Kidney (tissue), 22 donors: ENCODE measurements at places on chromosomes 16 and 17. TPM values are rescaled to one million over a fixed set of nuclear protein-coding genes. Genes with fewer than 3 reads are reported as not detected.
A peak's percentile ranks its signal among the peaks of the same experiment; 100 is the strongest.

The TRPV3 gene
- 1.2 TPM for total RNA-seq

The DPEP2 gene
- 3.1 TPM for total RNA-seq

The ACE gene
- 4.3 TPM for total RNA-seq

The STH gene
- total RNA-seq = not detected

The ANKFN1 gene
- total RNA-seq = 0.19 TPM

The CBFA2T3 gene
- total RNA-seq = 8.0 TPM

The TNFRSF17 gene
- 3.0 TPM for total RNA-seq

The DPEP3 gene
- 0.19 TPM for total RNA-seq

The DHRS7C gene
- not detected for total RNA-seq

The KRTAP2-3 gene
- 0.28 TPM for total RNA-seq

The MARVELD3 gene
- 10.3 TPM for total RNA-seq

The ABCA5 gene
- 25.1 TPM for total RNA-seq

The TERF2IP gene
- total RNA-seq = 58.0 TPM

The RAB26 gene
- 1.5 TPM for total RNA-seq

The RRAD gene
- 90.9 TPM for total RNA-seq

GRCh38 chr16:6190776-6191175 is 1093.2 kb upstream of the EEF2KMT start:
- no peaks in the 10 kb centered on the region for H3K4me1 ChIP-seq
- no peaks in the 10 kb centered on the region for H3K27me3 ChIP-seq
- no peaks in the 10 kb centered on the region for H3K36me3 ChIP-seq
- no peak overlapping the region for H3K27ac ChIP-seq
- DNase-seq = no peak

DNA sequence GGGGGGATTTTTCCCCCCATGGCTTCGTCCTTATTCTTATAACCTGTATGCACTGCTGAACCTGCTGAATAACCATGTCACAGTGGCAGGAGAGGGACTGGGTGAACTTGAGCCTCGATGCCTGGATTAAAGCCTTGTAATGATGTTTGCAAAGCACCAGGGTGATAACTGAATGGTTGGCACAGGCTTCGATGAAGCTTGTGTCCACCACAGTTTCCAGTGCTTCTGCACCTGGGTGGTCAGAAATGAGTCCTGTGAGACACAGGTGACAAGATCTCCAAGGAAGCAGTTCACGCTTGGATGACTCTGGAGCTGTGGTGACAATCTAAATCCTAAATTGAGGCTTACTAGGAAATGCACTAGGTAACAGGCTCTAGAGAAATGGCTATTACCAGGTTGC is 729.3 kb downstream of the MAF start:
- H3K36me3 ChIP-seq = no peaks in the 10 kb centered on the region
- no peak overlapping the region for H3K27ac ChIP-seq
- no peak for DNase-seq
- H3K4me1 ChIP-seq = no peaks in the 10 kb centered on the region

- H3K4me1 ChIP-seq = peaks cover 11% of the 10 kb centered on the region
- H3K36me3 ChIP-seq = no peaks in the 10 kb centered on the region
- H3K27me3 ChIP-seq = peaks cover 3% of the 10 kb centered on the region
- H3K4me3 ChIP-seq = no peak overlapping the region
Measured at GRCh38 chr16:71628810-71629209, 2.8 kb downstream of the MARVELD3 start.

DNA sequence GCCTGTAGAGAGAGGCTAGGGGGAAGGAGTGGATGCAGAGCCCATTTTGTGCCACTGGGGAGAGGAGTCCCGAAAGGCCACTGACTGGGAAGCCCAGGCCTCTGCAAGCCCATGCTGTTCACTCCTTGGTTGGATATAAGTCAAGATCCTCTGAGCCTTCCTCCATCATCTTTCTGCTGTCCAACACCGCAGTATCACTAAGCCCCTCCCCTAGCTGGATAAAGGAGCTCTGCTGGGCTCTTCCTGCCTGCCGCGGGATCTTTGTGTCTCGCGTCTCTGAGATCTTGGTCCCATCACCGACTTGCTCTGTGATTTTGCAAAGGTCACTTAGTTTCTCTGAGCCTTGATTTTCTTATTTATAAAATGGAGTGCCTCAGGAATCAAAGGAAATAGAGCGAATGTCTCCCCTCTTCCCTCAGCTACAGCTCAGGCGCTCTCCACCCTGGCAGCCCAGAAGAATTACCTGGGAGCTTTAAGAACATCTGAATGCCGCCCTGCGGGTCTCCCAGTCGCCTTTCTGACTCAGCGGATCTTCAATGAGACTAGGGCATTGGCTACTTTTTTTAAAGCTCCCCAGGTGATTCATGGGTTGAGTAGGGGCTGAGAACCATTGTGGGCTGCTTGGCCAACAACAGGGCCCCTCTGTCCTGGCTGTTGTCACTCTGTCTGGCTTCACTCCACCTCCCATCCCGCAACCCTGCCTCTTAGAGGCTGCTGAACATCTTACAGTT is 25.2 kb upstream of the TMEM220 start:
- no peaks in the 10 kb centered on the region for H3K4me1 ChIP-seq
- no peak overlapping the region for H3K27ac ChIP-seq
- H3K4me3 ChIP-seq = no peak overlapping the region
- H3K27me3 ChIP-seq = no peaks in the 10 kb centered on the region
- no peaks in the 10 kb centered on the region for H3K36me3 ChIP-seq
- peak; percentile 15 for DNase-seq

DNA sequence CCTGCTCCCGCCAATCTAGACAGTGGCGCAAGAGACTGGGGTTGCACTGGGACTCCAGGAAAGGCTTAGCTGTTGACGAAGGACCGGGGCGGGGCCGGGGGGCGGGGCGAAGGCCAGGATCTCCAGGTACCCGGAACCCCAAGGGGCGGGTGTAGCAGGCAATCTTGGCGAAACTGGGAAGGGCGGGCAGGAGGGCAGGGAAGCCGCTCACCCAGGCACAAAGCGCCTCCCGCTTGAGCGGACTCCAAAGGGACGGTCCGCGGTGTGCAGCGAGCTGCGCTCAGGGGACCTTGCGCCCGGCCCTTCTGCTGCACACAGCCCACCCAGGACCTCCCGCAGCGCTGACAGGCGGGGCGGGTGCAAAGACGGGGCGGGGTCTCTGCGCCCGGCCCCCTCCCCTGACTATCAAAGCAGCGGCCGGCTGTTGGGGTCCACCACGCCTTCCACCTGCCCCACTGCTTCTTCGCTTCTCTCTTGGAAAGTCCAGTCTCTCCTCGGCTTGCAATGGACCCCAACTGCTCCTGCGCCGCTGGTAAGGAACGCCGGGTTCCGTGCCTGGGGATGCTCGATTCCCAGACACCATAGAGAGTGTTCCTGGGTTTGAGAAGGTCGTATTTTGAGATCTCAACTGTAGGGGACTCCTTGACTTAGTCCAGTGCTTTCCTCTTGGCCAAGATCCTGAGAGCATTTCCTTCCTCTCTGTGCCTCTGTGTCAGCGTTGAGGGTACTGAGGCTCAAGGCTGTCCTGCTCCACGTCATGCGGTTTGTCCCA is at the start of gene MT1F:
TSS of gene MT1F (plus strand) at position 405 of the 772 bp plus-strand sequence. CDS start at position 505, 100 bp downstream.
- H3K36me3 ChIP-seq = no peaks in the 10 kb centered on the region
- H3K4me1 ChIP-seq = peaks cover 7% of the 10 kb centered on the region
- peak; percentile 86 for DNase-seq
- peak within 1 kb of the TSS; percentile 40 for H3K27ac ChIP-seq
- H3K4me3 ChIP-seq = peak within 1 kb of the TSS; percentile 97

GRCh38 chr16:56728980-56729734 is 772 bp upstream of the NUP93 start:
- H3K36me3 ChIP-seq = no peaks in the 10 kb centered on the region
- no peak for DNase-seq
- no peaks in the 10 kb centered on the region for H3K27me3 ChIP-seq
- peak overlapping the region; percentile 70 for H3K4me3 ChIP-seq
- peaks cover 3% of the 10 kb centered on the region for H3K4me1 ChIP-seq

GRCh38 chr17:41800601-41801373 is 11.0 kb downstream of the P3H4 start:
- H3K36me3 ChIP-seq = no peaks in the 10 kb centered on the region
- peak overlapping the region; percentile 90 for H3K27ac ChIP-seq
- peak overlapping the region; percentile 46 for H3K4me3 ChIP-seq
- H3K4me1 ChIP-seq = peaks cover 6% of the 10 kb centered on the region

- H3K27ac ChIP-seq = no peak overlapping the region
- peaks cover 8% of the 10 kb centered on the region for H3K4me1 ChIP-seq
- no peaks in the 10 kb centered on the region for H3K36me3 ChIP-seq
- no peaks in the 10 kb centered on the region for H3K27me3 ChIP-seq
- peak; percentile 4 for DNase-seq
- H3K4me3 ChIP-seq = no peak overlapping the region
Measured at GRCh38 chr17:71677439-71677838, 443.4 kb upstream of the SOX9 start.

- no peak overlapping the region for H3K27ac ChIP-seq
- no peak for DNase-seq
- H3K4me3 ChIP-seq = no peak overlapping the region
- H3K27me3 ChIP-seq = no peaks in the 10 kb centered on the region
- no peaks in the 10 kb centered on the region for H3K4me1 ChIP-seq
Measured at GRCh38 chr17:36701429-36702099, 100.2 kb downstream of the MRM1 start.

GRCh38 chr17:65750631-65751115 is 189.2 kb upstream of the AXIN2 start:
- H3K4me1 ChIP-seq = no peaks in the 10 kb centered on the region
- no peak overlapping the region for H3K4me3 ChIP-seq
- no peaks in the 10 kb centered on the region for H3K27me3 ChIP-seq
- no peak overlapping the region for H3K27ac ChIP-seq
- DNase-seq = no peak

DNA sequence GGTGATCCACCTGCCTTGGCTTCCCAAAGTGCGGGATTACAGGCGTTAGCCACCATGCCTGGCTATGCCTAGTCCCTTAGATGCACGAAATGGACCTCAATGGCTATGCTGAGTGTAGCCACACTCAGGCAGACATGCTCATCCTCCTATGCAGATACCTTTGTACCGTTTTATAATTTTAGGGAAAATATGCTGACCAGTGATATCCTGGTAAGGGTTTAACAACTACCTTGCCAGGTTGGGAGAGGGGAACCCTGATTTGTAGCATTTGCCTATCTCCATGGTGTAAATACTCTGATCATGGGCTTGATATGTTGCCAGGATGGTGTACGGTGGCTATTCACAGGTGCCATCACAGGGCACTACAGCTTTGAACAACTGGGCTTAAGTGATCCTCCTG is 6.9 kb upstream of the SNF8 start:
- no peaks in the 10 kb centered on the region for H3K4me1 ChIP-seq
- H3K27ac ChIP-seq = no peak overlapping the region
- H3K4me3 ChIP-seq = no peak overlapping the region
- H3K36me3 ChIP-seq = no peaks in the 10 kb centered on the region
- DNase-seq = no peak
- no peaks in the 10 kb centered on the region for H3K27me3 ChIP-seq

GRCh38 chr16:88375996-88376834 is 6.5 kb upstream of the ZNF469 start:
- DNase-seq = no peak
- no peaks in the 10 kb centered on the region for H3K27me3 ChIP-seq
- H3K4me1 ChIP-seq = no peaks in the 10 kb centered on the region
- no peak overlapping the region for H3K27ac ChIP-seq
- no peaks in the 10 kb centered on the region for H3K36me3 ChIP-seq

DNA sequence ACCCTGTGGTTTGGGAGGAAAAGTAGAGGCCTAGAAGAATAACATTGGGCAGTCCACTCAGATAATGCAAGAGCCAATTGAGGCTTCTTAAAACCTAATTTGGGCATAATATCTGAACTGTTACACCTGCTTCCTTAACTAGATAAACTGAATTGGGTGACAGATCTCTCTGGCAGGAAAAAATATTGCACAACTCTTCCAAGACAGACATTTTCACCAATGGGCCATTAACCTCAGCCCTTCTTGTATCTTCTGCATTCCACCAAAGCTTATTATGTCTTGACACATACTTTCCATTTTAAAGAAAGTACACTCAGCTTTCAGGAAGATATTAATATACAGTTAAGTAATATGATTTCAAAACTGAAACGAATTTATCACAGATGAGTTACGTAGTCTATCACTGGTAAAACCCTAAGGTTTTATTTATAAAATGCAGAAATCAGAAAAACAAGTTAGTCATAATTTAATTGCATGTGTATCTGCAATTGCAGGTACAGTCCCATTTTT is 79.9 kb upstream of the MON1B start:
- no peak for DNase-seq
- no peak overlapping the region for H3K4me3 ChIP-seq
- H3K4me1 ChIP-seq = no peaks in the 10 kb centered on the region

DNA sequence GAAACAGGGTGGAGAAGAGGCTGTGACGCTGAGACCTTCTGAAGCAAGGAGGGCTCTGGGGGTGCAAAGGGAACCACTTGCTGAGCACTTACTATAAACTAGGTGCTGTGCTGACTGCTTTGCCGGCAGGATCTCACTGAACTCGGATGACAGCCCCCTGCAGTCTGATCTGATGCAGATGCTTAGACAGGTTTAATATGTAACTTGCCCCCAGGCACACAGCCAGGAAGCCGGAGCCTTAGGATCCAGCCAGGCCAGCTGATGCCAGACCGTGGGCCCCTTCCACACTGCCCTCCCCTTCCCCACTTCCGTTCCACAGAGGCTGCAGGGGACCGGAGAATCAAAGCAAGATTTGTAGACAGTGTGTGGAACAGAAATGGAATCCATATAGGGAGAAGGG is 23.1 kb downstream of the SPACA3 start:
- no peak overlapping the region for H3K27ac ChIP-seq
- no peaks in the 10 kb centered on the region for H3K27me3 ChIP-seq
- no peaks in the 10 kb centered on the region for H3K36me3 ChIP-seq
- no peak overlapping the region for H3K4me3 ChIP-seq
- no peaks in the 10 kb centered on the region for H3K4me1 ChIP-seq
- peak; percentile 61 for DNase-seq

GRCh38 chr17:2282297-2282873 is 21.2 kb downstream of the SMG6 start:
- peaks cover 44% of the 10 kb centered on the region for H3K36me3 ChIP-seq
- H3K27me3 ChIP-seq = no peaks in the 10 kb centered on the region
- H3K4me3 ChIP-seq = no peak overlapping the region
- H3K4me1 ChIP-seq = no peaks in the 10 kb centered on the region
- no peak for DNase-seq
- no peak overlapping the region for H3K27ac ChIP-seq
